ENCODE measurements at places on chromosomes 4 and X.

- DNase-seq, result no peak
These were observed 208.4 kb downstream of the GASK1B start for GRCh38 chr4:157964463-157964862.

DNA sequence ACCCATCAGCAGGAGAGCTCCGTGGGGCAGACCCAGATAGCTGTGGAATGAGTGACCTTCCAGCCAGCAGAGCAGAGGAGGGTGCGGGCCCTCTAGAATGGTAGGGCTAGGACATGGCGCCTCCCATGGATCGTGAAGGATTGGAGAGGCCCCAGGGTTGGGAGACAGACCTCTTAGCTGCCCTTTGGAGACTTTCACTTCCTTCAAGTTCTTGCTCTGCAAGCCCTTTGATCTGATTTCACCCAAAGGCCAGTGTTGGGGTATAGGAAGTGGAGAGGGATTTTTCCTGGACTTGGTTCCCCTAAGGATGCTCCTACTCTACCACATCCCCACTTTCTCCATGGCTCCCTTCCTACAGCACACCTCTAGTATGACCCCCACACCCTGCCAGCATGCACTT lies 3.0 kb downstream of the SASH3 start:
- DNase-seq, result no peak

- DNase-seq, result no peak
These were observed 306.3 kb upstream of the PPARGC1A start for GRCh38 chr4:24195991-24196736.

DNA sequence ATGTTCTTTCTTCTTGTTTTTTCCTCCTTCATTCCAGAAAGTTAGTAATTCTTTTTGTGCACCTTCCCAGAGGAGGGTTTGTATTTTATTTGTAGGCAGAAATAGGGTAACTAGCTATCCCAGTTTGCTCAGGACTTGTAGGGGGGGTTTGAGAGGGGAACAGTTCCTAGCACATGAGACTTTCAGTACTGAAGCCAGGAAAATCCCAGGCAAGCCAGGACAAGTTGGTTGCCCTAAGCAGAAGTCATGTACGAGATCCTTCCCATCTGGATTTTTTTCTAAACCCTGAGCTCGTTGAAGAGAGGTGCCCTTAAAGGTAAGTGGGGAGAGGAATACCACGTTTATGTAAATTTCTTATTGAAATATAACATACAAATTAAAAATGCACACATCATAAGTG lies 15.6 kb upstream of the TAB3 start:
- no peak for DNase-seq

GRCh38 chr4:105025263-105026017 lies 121.2 kb upstream of the TET2 start:
- DNase-seq, result no peak

DNA sequence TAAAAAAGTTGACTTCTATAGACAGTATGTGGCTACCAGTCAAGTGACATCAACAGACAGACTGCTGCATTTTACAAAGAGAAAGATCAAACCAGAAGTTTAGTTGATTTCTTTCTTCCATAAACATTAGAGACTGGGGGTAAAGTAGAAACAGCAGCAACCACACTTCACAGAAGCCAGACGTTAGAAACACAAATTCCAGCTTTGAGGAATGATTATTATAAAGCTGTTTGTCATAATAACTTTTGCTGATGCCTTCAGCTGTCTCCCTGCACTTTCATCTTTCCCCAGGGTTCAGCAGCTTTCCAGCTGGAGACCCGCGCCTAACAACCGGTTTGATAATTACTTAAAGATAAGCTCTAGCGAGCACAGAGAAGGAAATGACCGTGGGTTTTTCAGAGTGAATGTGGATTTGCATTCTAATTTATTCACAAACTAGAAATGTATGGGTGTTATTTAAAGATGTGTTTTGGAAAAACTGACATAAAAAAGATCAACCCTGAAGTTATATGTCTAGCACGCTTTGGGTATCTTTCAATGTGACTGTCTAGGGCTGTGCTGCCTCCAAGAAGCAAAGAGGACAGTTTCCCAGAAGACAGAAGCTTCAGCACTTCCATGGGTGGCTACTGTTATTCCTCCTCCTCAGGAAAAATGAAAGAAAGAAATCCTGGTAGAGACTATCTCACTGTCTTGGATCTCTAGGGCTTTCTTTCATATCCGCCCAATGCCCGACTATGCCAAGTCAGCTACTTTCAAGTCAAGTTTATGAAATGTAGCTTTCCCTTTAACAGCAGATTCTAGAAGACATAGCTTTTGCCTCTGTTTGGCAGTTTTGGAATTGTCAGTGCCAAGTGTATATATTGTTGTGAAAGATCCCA lies 15.0 kb upstream of the ENAM start:
- no peak for DNase-seq

DNA sequence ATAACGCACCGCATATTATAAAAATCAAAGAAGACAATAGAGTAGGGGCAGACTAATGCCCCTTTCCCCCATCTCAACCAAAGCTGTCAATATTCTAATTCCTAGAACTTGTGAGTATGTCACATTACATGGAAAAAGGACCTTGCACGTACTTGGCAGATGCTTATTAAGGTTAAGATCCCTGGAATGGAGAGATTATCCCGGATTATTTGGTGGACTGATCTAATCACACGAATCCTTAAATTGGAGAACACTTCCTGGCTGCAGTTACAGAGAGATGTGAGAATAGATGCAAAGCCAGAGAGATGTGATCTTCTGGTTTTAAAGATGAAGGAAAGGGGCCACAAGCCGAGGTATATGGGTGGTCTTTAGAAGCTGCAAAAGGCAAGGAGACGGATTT lies 548.7 kb downstream of the SPRY1 start:
- DNase-seq, result no peak

GRCh38 chrX:97682991-97683840 lies 799.5 kb downstream of the RPA4 start:
- peak; percentile 7 for DNase-seq

GRCh38 chrX:154370300-154371016 lies 4.0 kb downstream of the FLNA start:
- no peak for DNase-seq

GRCh38 chr4:124433044-124433443 lies 279.5 kb downstream of the ANKRD50 start:
- no peak for DNase-seq

- DNase-seq, result no peak
These were observed 19.8 kb upstream of the PLCXD1 start for GRCh38 chrX:261167-261918.

DNA sequence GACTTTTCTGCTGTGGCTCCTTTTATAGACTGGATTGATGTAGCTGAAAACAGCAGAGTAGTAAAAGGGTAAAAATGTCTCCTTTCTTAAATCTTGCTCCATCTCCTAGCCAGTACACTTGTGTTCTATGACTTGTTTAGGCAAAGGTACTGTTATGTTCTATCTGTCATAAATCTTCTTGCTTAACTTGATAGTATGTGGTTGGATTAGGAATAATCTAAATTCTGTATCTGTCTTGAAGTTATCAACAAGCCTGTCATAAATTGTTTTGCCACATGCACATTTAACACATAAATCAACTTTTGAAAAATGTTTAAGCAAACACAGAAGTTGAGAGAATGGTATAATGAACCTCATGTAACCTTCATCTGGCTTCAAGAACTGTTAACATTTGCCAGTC lies 157.0 kb downstream of the FRAS1 start:
- DNase-seq, result no peak

DNA sequence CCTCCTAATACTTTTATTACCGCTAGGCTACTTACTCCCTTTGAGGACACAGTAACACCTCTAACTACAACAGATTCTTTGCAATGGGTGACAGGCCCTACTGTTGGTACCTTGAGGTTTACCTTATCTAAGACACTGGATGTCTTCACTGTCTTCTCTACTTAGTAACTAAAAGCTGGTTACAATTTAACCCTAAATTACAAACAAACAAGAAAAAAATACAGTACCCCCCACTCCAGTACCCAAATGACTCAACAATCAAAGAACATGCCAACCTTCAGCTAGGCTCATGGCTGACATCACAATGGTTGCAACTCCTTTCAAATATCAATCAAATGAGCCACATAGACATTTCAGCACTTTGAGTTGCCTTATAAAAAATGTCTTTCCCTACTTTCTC lies 198.0 kb downstream of the GUCY2F start:
- no peak for DNase-seq

DNA sequence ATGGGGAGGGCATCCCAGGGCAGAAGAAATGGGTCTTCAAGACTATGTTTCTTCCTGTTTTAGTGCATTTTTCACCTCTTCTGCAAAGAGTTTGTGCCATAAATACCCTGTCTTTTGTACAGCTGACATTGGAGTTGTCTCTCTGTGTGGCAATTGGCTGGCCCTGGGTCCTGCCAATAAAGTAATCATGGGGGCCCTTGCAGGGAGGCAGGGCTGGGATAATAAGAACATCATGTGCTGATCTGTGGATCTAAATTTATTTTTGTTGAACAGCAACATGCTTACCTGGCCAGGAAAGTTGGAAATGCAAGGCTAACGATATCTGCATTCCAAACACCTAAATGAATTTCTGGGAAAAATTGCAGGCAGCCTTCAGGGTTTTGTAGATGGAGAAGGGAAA lies 174.6 kb upstream of the GATB start:
- no peak for DNase-seq

DNA sequence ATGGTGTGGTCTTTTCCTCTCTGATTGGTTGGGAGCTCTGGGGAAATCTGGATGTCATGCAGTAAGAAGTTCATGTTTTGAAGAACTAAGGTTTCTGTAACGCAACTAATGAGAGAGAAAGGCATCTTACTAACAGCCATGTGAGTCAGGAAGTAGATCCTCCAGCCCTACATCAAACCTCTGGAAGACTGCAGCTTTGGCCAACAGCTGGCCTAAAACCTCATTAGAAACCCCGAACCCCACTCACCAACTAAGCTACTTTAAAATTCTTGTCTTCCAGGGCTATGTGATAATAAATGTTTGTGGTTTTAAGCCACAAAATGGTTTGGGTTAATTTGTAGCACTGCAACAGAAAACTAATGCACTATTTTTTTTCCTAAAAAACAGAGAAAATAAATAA lies 549.0 kb upstream of the GRID2 start:
- no peak for DNase-seq

- peak; percentile 60 for DNase-seq
These were observed 73.6 kb downstream of the DCK start for GRCh38 chr4:71066737-71067716.

DNA sequence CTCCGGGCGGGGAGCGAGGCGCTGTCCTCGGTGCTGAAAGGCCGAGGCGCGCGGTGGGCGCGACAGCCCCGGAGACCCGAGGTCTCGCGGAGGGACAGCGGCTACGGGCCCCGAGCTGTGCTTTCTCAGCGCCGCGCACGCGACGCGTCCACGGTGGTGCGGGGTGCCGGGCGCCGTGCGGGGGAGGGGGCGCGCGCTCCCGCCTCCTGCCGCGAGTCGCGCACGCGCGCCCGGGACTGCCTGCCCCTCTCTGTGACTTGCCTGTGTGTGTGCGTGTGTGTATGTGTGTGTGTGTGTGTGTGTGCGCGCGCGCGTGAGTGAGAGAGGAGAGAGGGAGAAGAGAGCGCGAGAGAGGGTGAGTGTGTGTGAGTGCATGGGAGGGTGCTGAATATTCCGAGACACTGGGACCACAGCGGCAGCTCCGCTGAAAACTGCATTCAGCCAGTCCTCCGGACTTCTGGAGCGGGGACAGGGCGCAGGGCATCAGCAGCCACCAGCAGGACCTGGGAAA lies at the start of gene GRIA2:
Gene GRIA2, plus strand, starts transcription at position 358 of the 511 bp plus-strand sequence. CDS start 315 bp downstream, outside the sequence.
- DNase-seq, result peak; percentile 78

DNA sequence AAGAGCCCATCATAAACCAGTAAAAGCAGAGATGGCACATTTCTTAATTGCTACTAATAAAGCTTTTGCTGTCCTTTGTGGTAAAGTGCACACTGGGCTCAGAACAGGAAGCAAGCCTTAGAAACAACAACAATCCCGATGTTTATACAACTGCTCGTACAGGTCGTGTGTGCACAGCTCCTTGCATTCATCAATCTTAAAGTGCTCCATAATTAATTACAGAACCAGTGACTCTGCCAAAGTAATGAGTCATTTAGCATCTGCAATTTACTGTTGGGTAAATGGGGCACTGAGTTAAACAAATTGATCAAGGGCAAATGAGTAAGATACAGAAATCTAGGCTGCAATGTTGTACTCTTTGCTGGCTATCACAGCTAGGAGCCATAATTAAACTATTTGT lies 61.3 kb upstream of the TXK start:
- peak; percentile 49 for DNase-seq

GRCh38 chrX:47420265-47420664 lies 49.9 kb downstream of the ZNF157 start:
- no peak for DNase-seq

GRCh38 chrX:49041744-49042580 lies 1.2 kb downstream of the TFE3 start:
- peak; percentile 48 for DNase-seq

GRCh38 chrX:85928606-85929005 lies 118.8 kb downstream of the CHM start:
- DNase-seq, result no peak

GRCh38 chrX:29237972-29238371 lies 650.7 kb downstream of the IL1RAPL1 start:
- DNase-seq, result no peak

DNA sequence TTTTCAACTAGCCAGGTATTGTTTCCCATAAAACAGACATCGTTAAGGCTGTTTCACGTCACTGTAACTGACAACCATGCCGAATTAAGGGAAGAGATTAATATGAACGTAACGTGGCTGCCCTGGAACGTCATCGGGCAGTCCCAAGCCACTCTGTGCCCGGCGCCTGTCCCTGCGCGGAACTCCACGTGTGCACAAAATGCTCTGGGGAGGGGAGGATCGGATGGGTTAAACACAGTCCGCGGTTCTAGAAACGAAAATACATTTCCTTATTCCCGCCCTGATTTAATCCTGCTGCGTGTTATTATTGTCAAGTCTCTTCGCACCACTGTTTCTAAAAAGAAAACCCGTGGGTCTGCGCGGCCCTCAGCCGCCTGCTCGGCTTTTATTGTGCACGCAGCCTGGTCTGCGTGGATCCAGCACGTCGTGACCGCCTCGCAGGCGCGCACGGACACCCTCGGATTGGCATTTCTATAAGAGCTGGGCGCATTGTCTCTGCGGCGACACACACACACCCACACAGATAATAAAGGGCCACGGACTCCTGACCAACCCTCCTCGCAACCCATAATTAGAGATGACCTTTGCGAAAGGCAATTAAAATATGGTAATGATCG lies 69.6 kb upstream of the BCOR start:
- no peak for DNase-seq

- DNase-seq, result no peak
These were observed 646.9 kb downstream of the STPG2 start for GRCh38 chr4:97496298-97496873.

GRCh38 chrX:93419642-93420041 lies 253.7 kb downstream of the NAP1L3 start:
- no peak for DNase-seq

Data from KBM-7 (cell line).